Stimulated activated CD8-positive, alpha-beta memory T cell treated with anti-CD3 and anti-CD28 coated beads, Interleukin-4, amount 100 ng/mL, for 4 hours (primary cell): ENCODE measurements at places on chromosomes 3 and 15.

- no peak for DNase-seq
These were observed 2.2 kb downstream of the C15orf62 start for GRCh38 chr15:40772014-40772413.

DNA sequence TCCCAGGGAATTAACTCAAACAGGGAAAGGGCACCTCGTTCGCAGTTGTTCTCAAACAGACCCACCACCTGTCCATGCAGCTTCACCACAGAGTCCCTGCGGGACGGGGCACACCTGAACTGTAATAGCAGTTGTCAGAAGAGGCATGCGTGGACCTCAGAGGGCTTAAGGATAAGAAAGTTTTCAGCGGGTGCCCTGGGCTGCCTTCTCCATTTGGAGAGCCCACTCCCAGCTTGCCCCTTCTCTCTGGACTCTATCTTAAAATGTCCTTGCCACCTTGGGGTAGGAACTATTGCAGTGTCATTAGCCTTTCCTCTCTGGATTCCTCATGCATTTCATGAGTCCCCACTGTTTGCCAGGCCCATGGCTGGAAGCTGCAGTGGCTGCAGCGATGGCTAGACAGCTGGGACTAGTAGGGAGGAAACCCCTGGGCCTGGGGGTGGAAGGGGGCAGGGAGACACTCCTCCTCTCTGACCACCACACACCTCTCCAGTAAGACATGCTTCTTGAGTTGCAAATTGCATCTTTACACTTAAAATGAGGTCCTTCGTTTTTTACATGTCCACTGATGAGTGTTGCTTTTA, 33.5 kb downstream of the PDIA5 start:
- DNase-seq: no peak

DNA sequence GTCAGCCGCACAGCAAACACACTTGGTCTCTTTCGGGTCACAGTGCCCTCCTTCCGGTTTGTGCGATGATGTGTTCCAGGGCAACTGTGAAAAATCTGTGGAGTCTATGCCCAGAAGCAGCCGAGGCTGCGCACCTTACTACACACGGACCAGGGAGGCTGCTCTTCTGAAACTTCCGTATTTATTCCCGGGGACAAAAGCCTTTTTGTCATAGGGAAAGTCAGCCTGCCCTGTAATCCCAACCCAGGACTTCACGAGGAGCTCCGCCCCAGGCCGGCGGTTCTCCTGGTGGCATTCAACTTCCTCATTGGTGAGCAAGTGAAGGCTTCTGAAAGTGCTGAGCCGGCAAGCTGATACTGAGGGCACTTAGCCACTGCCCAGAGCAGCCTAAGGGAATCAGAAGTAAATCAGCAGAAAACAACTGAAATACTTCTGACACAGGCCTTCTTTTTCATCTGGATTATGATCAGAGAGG, 126.5 kb downstream of the FMN1 start:
- no peak for DNase-seq

- DNase-seq: no peak
These were observed 14.2 kb upstream of the U2SURP start for GRCh38 chr3:142987080-142987700.

DNA sequence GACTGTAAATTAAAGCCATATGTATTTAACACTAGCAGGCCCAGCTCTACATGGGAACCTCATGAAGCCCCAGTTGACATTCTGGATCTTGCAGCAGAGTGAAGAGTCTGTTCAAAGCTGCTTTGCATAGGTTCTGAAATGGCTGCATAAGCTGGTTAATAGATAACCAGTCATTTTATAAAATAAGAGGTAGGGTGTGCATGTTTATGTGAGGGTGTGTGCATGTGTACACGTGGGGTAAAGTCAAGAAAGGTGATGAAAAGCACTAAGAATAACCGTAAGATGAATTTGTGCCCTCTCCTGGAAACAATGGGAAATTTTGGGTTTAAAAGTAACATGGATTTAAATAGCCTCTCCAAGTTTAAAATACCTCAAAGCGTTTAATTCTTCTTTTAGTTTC, 33.0 kb downstream of the PAQR9 start:
- no peak for DNase-seq

DNA sequence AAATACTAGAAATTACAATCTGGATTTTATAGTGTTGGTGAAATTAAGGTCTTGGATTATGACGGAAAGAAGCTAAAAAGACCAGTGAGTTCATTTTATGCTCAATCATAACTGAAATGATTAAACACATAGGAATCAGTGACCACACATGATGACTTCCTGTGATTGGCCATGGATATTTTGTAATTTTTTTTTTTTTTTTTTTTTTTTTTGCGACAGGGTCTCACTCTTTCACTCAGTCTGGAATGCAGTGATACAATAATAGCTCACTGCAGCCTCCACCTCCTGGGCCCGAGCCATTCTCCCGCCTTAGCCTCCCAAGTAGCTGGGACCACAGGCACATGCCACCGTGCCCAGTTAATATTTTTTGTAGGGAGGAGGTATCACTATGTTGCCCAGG, 47.4 kb downstream of the PAQR5 start:
- no peak for DNase-seq

DNA sequence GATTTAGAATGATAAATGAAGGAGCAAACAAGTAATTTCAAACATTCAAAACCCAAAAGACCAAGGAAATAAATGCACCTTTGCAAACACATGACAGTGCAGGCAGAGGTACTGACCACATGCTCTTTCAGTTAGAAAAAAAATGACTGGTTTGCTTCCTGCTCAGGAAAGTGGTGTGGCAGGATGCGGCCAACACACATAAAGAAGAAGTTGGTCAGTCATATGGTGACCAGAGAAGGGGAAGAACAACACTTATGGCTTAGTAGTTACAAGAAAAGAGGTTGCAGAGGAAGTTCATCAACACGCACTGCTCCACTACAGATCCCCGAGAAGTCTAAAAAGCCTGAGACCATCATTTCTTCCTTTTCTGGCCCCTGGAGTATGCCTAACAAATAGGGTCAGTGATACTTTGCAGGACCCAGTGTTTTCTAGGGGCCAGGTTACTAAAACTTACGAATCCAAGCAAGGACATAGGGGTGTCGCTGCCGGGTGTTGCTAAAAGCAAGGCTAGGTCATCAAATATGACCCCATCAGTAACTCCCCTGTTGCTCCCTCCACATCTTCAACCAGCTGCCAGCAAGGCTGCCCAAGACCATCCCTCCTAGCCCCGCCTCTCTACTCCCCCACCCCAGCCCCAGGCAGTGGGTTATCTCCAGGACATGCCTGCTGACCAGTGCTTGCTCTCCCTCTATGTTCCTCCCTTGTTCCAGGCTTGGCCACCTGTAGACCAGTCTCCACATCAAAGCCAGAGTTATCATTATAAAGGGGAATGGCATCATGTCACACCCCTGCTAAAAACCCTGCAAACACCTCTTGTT, 11.2 kb downstream of the ATP8B4 start:
- no peak for DNase-seq

DNA sequence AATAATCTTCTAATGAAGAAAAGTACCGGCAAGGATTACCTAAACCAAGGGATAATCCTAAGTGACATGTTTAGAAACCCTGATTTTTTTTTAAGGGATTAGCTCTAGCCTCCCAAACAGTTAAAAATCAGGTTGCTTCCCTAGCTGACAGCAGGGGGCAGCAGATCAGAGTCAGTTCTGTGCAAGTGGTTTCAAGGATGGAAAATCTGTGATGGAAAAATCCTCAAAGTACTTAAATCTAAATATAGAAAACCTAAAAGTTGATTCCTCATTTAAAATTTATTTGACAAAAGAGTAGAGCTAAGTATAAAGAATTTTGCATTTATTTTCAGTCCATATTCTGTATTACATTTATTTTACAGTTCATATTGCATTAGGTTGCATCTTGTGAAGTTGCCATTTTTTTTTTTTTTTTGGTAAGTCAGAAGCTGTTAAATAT, 107.6 kb downstream of the PEX5L start:
- DNase-seq: no peak

DNA sequence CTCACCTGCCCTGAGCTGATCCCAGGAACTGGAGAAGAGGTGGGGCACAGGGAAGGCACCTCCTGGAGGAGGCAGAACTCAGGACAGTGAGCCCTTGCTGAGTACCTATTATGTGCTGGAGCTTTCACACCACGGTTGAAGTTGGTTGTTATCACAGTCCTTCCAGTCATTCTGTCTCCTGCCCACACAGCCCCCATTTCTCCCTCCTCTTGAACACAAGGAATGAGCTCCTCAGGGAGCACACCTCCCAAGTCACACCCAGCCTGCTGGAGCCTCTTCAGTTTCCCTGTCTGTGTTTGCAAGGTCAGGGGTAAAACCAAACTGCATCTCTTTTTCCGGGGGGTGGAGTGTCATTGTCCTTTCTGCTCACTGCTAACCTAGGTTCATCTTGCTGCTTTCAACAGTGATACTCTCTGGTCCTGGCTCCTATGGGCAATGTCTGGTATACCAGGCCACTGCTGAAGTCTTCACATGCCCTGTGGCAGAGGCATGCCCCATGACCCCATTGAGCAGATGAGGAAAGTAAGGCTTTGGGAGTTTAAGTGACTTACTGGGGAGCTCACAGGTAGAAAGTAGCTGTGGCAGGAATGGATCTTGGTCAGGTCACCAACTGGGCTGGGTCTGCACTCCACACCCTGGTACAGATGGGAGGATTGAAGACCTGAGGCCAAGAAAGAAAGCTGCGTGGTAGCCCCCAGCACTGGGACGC, 30.0 kb downstream of the C3orf18 start:
- DNase-seq: no peak

GRCh38 chr3:14151471-14152083, 26.7 kb downstream of the TMEM43 start:
- no peak for DNase-seq

DNA sequence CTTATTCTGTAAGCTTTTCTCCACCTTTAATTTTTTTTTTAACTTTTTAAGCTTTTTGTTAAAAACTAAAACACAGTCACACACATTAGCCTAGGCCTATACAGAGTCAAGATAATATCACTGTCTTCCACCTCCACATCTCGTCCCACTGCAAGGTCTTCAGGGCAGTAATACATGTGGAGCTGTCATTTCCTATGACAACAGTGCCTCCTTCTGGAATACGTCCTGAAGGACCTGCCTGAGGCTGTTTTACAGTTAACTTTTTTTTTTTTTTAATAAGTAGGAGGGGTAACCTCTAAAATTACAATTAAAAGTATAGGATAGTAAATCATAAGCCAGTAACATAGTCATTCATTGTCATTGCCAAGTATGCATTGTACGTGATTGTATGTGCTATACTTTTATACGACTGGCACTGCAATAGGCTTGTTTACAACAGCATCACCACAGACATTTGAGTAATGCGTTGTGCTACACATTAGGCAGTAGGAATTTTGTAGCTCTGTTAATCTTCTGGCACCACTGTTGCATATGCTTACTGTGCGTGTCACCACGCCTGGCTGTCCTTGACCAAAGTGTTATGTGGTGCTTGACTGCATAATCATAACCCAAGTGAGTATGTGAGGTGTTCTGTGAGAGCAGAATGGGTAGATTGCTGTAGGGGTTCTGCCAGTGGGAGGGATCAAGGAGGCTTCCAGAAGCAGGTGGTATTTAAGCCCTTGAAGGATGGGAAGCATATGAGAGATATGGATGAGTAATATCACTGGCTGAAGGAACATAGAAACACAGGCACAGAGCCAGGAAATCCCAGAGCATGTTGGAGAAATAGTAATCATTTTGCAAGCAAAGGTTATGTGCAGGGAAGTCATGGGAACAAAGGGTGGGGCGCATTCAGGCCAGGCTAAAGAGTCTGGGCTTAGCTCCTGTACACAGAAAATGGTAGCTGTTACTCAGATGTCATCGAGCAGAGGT, 18.3 kb downstream of the FBXO22 start:
- no peak for DNase-seq

DNA sequence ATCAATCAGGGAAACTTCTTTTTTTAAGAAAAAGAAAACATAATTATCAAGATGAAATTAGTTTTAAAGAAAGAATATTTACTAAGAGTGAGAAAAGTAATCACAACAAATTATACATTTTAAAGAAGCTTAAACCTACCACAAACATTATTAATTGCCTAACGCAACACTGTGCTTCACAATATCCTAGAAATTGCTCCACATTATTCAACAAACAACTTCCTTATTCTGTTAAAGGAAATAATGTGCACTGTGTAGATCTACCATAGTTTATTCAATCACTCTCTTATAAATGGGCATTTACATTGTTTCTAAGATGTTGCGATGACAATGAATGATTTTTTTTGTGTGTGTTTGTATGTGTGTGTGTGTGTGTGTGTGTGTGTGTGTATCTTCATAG, 525.9 kb upstream of the KCNMB2 start:
- no peak for DNase-seq

- DNase-seq: no peak
These were observed 55.8 kb downstream of the TBL1XR1 start for GRCh38 chr3:177141471-177141870.

- DNase-seq: no peak
These were observed 7.5 kb downstream of the VPS13C start for GRCh38 chr15:62052713-62053112.

DNA sequence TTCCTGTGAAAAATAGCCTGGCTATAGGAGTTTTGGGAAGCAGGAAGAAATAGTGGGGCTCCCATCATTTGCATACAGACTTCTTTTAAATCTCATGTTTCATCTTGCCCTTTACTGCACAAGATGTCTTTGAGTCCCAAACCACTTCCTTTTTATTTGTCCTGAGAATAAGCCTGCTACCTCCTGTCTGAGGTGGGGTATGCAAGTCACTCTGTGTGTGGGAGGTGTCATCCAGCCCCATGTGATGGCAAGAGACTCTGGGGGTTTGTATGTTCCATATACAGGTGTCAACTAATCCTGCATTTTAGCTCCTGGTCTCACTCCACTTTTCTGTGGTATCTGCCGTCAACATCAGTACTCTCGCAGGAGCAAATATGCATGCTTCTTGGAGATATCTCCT, 102.0 kb downstream of the OTOL1 start:
- DNase-seq: no peak

- no peak for DNase-seq
These were observed 41.2 kb downstream of the OIP5 start for GRCh38 chr15:41291065-41291631.

DNA sequence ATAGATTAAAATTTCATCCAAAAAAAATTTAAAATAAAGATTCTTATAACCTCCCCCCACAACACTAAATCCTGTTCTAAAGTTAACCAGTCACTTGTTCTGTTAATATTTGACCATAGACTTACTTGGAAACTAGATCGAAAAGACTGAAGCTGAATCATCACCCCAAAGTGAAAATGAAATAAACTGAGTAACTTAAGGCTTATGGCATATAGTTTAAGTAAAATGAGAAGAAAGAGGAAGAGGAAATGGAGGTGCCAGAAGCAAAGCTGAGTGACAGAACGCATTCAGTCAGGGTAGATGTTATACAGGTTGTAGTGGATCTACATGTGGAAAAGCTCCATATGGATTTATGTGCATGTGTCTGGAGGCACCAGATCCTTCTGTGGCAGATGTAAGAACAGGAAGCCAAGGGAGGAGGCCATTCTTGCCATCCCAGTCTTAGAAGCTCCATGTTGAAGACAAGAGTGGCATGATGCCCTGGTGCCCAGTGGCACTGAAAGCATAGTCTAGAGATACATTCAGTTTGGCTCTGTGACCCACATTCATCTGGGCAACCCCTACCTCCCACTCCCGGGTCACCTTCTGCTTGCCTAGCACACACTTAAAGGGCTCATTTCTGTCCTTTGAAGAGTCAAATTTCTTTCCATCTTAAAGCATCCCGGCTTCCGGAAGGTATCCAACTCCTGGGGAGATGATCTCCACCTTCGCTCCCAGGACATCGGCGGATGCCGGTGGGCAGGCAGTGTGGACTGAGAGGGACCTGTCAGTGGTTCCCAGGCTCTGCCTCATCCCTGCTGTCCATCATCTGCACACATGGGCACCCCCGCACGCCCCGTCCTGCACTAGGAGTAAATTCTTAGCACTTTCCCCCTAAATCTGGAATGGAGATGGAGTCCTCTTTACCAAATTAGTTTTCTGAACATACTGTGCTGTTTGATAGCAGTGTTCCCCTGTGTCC, 90.8 kb downstream of the NEO1 start:
- no peak for DNase-seq
